NCI-H510A (cell line): ENCODE measurements at places on chromosomes 7 and 10.

DNA sequence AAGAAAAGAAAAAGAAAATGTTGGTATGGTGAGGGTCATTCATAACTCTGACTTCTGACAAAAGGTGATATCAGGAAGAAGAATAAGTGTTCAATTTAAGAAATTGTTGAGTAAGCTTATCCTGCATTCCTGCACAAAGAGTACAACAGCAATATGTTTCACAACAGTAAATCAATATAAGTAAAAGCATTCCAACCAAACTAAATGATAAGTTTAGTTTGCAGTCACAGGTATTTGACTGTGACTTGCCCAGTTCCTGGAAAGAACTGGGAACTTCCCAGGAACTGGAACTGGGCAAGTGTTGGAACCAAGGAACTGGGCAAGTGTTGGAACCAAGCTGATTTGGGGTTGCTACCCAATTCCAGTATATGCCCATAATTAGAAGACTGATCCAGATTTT is 35.0 kb downstream of the NEURL1 start:
- no peak for DNase-seq

GRCh38 chr7:41134300-41135255 is 568.3 kb downstream of the INHBA start:
- DNase-seq = no peak

DNA sequence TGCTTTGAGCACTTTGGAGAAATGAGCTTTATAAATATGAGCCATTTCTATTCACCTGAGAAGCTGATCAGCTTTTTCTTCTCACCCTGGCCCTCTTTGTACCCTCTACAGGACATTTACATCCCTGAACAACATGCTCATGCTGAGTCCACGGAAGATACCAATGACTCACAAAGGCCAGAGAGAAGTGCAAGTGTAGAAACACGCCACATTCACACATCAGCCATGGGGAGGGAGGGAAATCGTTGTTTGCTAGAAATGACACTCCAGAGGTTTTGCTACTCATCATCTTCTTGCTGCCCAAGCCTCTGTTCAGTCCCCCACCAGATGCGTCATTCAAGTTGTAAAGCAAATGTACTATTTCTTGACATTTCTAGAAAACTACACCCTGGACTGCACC is 2.8 kb upstream of the UCN3 start:
- no peak for DNase-seq

DNA sequence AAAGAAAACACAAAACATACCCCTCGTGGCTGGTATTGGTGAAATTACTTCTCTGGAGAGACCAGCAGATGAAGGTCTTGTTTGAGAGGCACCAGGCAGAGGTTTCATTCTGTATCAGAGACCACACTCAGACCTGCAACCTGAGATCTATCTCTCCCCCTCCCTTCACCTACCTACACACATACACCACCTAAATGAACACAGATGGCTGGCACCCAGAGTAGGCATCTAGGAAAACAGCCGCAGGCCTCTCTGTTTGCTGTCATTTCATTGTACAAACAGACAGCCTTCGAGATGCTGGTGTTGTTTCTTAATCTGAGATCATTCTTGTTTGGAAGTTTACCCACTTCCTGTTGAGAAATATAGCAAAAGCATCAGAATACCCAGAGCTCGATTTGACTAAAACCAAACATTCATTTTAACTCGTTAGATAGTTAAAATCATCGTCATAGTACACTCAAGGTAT is 173.9 kb upstream of the SLC25A13 start:
- peak; percentile 10 for DNase-seq

- DNase-seq = no peak
These were observed 33.0 kb upstream of the NOBOX start for GRCh38 chr7:144436500-144436899.

DNA sequence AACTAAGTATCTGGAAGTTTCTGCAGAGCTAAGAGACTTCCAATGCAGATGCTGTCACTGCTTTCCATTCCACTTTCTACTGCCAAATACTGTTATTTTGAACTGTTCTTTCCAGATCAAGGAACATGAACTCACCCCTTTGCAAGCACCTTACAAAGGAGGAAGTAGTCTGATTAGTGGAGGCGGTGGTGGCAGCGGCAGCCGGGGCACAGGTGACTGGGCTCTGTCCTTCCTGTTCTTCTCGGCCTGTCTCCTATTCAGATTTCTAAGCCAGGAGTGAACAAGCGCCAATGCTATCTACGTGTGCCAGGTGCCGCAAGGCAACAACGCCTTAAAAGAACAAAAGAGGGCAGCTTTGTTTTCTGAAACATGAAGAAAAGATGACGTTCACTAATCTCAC is 44.9 kb downstream of the BEND7 start:
- no peak for DNase-seq

DNA sequence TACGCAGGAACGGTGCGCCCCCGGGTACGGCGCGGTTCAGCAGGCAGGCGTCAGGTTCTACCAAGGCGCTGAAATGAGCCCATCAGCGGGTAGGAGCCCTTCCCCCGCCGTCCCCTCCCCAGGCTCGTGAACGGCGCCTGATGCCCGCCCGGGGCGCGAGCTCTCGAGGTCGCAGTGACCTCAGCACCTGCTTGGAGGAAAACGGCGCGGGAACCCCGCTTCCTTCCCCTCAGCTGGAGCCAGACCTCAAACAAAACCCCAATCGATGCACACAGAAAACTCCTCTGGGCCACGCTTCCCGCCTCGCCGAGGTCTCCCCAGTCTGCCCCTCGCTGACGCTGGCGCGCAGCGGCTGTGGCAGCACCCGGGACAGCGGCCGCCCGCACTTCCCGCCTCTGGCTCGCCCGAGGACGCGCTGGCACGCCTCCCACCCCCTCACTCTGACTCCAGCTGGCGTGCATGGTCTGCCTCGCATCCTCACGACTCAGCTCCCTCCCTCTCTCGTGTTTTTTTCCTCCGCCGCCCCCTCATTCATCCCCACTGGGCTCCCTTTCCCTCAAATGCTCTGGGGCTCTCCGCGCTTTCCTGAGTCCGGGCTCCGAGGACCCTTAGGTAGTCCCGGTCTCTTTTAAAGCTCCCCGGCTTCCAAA is 514 bp upstream of the GAD2 start:
- no peak for DNase-seq

DNA sequence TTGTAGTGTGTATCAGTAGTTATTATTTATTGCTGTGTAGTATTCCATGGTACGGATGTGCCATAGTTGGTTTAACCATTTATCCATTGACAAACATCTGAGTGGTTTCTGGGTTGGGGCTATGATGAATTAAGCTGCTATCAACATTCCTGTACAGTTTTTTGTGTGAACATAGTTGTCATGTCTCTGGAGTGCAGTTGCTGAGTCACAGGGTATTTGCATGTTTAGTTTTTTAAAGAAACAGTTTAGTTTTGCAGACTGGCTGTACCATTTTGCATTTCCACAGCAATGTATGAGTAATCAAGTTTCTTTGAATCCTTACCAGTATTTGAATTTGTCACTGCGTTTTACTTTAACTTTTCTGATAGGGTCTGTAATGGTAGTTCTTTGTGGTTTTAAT is 516.7 kb upstream of the CELF2 start:
- DNase-seq = no peak

- no peak for DNase-seq
These were observed 376.9 kb upstream of the MYO3A start for GRCh38 chr10:25557136-25557535.

- DNase-seq = no peak
These were observed 238.4 kb upstream of the MYO3A start for GRCh38 chr10:25695586-25695985.

GRCh38 chr7:122887198-122887597 is 938 bp upstream of the CADPS2 start:
- peak; percentile 9 for DNase-seq

DNA sequence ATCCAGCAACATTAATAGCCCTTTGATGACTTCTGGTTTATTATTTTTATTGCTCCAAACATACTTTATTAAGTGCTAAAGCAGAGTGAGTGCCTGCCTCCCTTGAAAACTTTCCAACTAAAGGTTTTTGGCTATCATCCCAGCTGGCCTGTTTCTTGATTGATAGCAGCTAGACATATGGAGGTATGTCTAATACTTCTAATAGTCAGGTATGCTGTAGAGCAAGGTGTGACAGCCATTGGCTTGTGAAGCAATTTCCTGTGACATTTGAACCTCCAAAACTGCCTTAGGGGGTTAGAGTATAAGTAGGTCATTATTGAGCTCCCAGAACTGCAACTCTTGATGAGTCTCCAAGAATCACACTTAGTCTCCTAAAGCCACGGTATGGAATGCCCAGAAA is 55.8 kb downstream of the LOXL4 start:
- DNase-seq = no peak

GRCh38 chr10:47347303-47347675 is 874 bp upstream of the RBP3 start:
- no peak for DNase-seq

- DNase-seq = no peak
These were observed 25.7 kb downstream of the PRKAG2 start for GRCh38 chr7:151851145-151851751.

DNA sequence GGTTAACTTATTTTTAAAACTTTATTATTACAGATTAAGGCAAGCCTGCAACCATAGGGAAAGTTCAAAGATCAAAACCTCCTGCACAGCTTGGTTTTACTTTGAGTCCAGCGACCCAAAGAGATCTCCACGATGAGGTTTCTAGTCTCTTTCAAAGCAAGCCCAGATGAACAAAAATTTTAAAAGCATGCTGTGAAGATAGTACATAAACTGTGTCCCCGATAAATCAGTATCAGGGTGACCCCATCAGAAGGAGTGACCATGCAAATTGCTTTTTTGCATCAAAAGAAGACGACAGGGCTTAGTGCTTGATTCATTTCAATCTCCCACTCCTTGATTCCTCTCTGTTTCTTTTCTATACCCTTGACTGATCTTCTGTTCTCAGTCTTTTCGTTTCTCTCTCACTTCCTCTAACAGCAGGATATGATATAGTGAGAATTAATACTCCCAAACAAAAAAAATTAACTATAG is 16.0 kb upstream of the DNTT start:
- no peak for DNase-seq

DNA sequence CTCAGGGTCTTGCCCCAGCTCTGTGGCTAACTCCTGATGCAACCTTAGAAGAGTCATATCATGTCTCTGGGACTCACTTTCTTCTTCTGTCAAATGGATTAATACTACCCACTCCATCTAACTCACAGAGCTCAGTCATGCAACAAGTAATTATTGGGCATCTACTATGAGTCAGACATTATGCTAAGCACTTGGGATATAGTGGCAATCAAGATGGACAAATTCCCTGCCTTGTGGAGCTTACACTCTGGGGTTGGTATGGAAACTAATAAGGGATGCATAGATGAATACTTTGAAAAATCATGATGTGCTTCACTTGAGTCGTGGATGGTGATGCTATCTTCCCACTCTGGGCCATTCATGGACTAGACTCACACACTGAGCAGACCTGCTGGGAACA is 88.9 kb downstream of the KCNMA1 start:
- DNase-seq = no peak

- no peak for DNase-seq
These were observed 278.5 kb upstream of the KLF14 start for GRCh38 chr7:131012477-131013031.

- DNase-seq = no peak
These were observed 53.5 kb downstream of the NRF1 start for GRCh38 chr7:129665013-129665401.

DNA sequence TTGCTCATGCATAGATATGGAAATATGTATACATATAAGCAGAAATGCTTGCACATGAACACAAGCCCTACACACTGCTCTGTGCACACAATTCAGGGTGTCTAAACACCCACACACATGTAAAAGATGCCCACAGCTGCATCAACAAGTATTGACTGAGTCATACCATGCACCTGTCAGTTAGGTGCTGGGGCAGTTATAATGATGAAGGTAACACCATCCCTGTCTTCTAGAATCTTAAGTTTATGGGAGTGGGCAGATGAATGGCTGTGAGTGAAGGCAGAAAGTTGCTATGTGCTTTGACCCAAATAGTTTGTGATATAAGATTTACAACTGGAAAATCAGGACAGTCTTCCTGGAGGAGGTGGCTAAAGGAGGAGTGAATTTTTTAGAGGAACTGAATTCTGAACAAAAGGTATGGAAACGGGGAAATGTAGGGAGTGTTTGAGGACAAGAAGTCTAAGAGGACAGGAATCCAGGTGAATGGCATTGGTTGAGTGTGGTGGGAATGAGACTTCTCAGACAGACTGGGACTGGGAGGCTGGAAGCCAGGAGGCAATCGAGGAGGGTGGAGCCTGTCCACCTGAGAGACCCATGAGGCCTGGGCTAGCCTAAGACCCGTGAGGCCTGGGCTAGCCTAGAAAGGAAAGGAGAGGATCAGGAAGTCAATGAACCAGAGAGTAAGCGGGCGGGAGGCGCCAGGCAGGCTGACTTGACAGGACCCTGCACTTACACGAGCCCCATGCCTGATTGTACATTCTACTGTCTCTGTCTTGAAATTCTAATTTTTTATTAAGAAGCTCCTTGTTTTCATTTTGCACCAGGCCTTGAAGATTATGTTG is 20.7 kb downstream of the POLL start:
- DNase-seq = no peak

- peak; percentile 95 for DNase-seq
These were observed 17.5 kb downstream of the PRF1 start for GRCh38 chr10:70584909-70585544.

GRCh38 chr10:130720235-130720634 is 584.0 kb downstream of the GLRX3 start:
- DNase-seq = no peak

GRCh38 chr7:117069379-117069778 is 116.1 kb downstream of the ST7 start:
- no peak for DNase-seq

- no peak for DNase-seq
These were observed 225.2 kb upstream of the PRSS58 start for GRCh38 chr7:142482891-142483658.

DNA sequence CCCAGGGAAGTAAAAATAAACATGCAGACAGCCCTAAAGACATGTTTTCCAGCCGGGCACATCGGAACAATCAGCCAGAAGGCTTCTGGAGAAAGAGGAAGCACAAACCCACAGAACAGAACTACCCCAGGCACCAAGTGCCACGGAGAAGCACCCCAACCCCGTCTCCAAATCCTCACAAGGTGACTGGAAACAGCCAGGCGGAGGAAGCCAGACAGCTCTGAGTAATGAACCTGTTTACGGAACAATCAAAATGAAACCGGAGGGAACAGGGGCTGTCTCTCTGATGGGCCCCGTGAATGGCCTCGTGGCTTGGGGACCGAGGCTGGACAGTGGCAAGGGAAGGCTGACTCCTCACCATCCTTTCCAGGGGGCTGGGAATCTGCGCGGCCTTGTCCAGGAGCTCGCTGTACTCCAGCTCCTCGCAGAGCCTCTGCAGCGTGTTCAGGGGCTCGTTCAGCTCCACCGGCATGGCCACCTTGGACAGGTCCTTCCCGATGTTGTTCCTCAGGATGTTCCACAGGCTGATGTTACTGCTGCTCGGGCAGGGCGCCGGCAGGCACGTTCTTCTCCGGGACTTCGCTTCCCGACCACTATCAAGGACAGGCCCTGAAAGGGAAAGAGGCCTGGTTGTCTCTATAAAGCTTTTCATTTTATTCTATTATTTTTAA is 77.0 kb upstream of the GSDME start:
- DNase-seq = no peak

- DNase-seq = no peak
These were observed 1.0 kb downstream of the EBF3 start for GRCh38 chr10:129962872-129963640.

GRCh38 chr7:101134399-101134980 is 7.6 kb downstream of the SERPINE1 start:
- no peak for DNase-seq

GRCh38 chr7:102413091-102413490 is 16.9 kb downstream of the PRKRIP1 start:
- no peak for DNase-seq

GRCh38 chr10:34781711-34782110 is 33.4 kb downstream of the PARD3 start:
- no peak for DNase-seq
